ENCODE measurements at places on chromosomes 6 and 20.

- no peak for DNase-seq
Measured at GRCh38 chr6:683742-684440, 9.0 kb downstream of the EXOC2 start.

DNA sequence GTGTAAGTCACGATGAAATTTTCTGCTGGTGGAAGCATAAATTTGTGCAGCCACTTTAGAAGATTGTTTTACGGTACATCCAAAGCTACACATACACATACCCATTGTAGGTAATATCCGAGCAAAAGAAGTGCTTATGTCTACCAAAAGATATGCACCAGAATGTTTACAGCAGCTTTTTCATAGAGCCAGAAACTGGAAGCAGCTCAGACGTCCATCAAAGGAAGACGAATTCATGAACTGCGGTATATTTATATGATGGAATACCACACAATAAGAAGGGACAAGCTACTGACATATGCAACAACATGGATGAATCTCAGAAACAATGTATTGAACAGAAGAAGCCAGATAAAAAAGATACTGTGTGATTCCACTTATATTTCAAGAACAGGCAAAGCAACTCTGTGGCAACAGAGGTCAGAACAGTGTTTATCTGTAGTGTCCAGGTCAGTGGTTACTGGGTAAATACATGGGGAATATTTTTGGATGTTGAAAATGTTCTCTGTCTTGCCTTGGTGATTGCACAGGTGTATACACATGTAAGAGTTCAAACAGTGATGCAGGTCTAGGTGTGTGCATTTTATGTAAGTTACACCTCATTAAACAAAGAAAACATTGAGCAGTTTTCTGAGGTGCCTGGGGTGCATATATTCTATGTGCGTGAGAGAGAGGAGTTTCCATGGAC is 51.9 kb upstream of the EXOC2 start:
- DNase-seq: no peak

DNA sequence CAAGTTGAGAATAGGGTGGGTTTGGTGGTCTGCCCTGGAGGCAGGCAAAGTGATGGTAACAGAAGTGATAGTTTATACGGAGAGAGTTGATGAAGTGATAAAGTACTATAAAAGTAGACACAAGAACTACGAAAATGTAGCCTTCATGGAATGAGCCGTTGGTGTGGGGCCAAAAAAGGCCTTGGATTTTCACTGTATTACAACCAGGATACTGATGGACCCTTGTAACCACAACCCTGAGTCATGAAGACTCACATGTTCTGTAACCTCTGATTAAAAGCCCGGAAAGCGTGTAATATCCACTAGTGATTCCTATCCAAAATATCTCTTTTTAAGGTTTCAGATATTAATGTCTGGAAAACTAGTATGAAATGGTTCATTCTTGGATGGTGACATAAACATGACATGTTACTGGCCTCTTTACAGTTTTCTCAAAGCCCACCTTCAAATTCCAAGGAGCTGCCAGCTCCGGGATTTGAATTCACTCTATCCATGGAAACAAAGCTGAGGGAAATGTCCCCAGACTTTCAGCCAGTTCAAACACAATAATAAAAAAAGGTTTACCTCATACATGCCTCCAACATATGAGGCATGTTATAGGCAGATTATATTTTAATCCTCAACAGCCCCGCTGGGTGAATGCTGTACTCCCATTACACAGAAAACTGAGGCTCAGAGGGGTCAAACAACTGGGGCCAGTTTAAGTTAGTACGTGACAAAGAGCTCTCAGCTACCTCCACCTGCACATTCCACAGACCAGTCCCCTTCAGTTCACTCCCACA is 55.4 kb downstream of the MRPL14 start:
- DNase-seq: no peak

- DNase-seq: no peak
Measured at GRCh38 chr6:70241031-70241430, 61.9 kb downstream of the COL9A1 start.

DNA sequence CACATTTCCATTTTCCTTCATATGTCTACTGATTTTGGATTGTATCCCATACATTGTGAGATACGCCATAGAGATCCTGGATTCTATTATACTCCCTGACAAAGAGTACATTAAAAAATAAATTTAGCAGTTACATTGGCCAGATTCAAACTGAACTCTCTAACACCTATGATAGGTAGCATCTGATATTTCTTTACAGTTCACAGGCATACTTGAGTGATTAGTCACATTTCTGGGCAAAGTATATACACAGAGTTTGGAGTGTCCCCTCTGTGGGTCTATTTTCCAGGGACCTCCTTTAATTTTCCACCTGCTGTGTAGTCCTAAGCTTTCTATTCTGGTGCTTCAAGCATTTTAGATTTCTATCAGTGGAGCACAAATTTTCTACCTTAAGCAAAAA is 96.4 kb downstream of the TBC1D32 start:
- no peak for DNase-seq

DNA sequence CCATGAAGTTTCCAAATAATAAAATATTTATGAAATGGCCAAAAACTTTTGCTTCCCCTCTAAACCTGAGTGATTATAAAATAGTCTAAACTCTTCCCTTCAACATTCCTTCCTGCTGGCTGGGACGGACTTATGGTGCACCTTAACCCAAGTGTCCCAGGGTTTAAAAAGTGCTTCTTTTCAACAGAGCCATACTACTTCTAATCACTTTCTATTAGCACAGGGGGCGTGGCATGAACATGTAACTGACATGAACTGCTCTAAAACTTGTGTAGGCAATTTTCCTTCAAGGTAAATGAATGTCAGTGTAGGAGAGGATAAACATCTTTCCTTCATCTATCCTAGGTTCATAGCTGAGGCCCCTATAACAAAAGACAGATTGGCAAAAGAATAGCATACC is 163.6 kb upstream of the RIMS1 start:
- DNase-seq: no peak

- no peak for DNase-seq
Measured at GRCh38 chr20:6576726-6577125, 190.8 kb upstream of the BMP2 start.

- peak; percentile 24 for DNase-seq
Measured at GRCh38 chr6:132354517-132355167, 46.6 kb downstream of the MOXD1 start.

GRCh38 chr6:111361648-111362047 is 121.4 kb downstream of the REV3L start:
- no peak for DNase-seq

GRCh38 chr6:92826633-92827032 is 592.7 kb downstream of the EPHA7 start:
- no peak for DNase-seq

GRCh38 chr6:111714416-111715270 is 109.0 kb upstream of the TRAF3IP2 start:
- DNase-seq: no peak

DNA sequence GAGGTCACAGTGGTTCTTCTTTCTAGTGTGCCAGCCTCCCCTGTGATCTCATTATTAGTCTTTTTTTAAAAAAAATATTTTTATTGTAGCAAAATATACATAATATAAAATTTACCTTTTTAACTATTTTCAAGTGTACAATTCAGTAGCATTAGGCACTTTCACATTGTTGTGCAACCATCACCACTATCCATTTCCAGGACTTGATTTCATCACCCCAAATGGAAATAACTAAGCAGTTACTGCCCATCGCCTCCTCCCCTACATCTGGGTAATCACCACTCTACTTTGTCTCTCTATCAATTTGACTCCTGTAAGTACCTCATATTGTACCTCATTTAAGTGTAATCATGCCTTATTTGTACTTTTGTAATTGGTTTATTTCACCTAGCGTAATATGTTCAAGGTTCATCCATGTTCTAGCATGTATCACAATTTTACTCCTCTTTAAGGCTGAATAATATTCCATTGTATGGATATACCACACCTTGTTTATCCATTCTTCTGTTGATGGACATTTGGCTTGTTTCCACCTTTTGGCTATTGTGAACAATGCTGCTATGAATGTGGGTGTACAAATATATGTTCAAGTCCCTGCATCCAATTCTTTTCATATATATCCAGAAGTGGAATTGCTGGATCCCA is 68.6 kb upstream of the FYN start:
- DNase-seq: no peak

- DNase-seq: no peak
Measured at GRCh38 chr6:92521553-92521952, 897.8 kb downstream of the EPHA7 start.

GRCh38 chr6:169075211-169075914 is 178.3 kb downstream of the THBS2 start:
- DNase-seq: no peak

GRCh38 chr6:38337819-38338465 is 301.8 kb downstream of the BTBD9 start:
- DNase-seq: no peak

DNA sequence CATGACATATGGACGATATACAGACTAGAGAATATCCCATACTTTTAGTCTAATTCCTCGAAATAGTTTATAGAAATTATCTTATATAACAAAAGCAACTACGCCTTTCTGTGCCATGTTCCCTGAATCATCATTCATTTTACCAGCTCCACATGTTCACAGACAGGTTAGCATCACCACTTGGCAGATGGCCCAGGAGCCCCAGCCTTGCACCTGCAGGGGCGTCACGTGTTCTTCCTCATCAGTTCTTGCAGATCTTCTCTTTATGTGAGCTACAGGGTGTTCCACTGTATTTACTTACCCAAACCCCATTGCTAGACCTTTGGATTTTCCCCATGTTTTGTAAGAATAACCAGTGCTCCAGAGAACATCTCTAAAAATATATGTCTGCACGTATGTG is 12.6 kb upstream of the BNIP5 start:
- DNase-seq: no peak

GRCh38 chr6:4973982-4974745 is 29.7 kb downstream of the RPP40 start:
- DNase-seq: no peak

GRCh38 chr6:9564021-9564420 is 850.9 kb downstream of the TFAP2A start:
- DNase-seq: no peak

DNA sequence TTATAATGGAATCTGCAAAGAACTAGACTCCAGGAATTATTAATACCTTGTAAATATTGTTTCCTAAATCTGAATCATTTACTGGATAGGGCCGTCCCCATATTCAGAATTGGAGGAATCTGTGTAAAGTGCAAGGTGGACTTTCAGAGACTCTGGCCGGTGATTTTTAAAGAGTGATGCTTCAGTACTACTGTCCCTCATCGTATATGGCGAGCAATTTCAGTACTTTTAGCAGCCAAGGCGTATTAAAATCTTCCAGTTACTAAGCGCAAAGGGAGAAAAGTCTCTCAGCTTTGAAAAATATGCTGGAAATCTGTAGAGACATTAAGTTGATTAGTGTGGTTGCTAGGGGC is 483 bp downstream of the SMIM26 start:
- DNase-seq: no peak

GRCh38 chr20:9236458-9236857 is 167.6 kb downstream of the PLCB4 start:
- DNase-seq: no peak

- peak; percentile 80 for DNase-seq
Measured at GRCh38 chr20:51404297-51405060, 138.0 kb downstream of the NFATC2 start.

GRCh38 chr20:25863536-25864325 is 167.1 kb upstream of the ZNF337 start:
- no peak for DNase-seq

DNA sequence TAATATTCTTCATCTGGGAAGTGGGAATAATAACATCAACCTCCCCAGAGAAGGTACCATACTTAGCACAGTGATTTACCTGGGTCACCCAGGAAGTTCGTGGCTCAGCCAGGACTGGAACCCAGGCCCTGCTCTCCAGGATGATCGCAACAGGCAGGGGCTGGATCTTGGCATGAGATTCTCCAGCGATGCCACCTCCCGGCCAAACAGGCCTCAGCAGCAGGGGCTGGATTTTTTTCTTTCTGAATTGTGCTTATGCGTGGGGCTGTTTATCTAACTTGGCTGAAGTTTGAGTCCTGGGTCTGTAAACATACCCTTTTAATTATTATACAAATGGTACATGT is 129.5 kb upstream of the PTPN1 start:
- DNase-seq: no peak

- no peak for DNase-seq
Measured at GRCh38 chr6:111890988-111891387, 17.7 kb upstream of the FYN start.

DNA sequence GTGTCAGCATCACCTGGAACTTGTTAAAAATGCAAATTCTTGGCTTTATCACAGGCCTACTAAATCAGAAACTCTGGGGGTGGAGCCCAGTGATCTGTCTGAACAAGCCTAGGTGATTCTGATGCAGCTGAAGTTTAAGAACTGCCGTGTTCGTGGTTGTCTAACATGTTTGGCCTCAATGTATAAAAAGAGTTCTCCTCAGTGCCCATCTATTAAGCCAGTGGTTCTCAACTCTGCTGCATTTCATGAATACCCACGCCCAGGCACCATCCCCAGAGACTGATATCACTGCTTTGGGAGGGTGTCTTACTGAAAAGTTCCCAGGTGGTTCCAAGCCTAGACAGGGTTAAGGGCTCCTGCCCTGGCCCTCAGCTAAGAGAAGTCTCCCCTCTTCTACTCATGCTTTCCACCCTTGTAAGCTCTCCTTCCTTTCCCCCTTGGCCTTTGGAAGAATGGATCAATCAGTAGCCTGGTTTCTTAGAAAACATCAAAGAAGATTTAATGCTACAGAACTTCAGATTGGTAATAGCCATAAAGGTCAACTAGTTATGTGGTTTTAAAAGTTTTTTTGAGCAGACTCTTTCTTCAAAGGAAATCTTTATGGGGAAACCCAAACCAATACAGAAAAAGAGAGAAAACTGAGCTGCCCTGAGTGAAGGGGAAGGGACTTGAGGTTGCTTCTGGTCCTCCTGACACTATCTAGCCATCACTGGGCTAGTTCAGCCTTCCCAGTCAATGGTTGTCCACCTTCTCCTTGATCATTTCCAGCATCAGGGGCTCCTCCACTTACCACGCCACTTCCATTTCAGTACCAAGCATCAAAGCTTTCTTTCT is 38.9 kb upstream of the TNFAIP3 start:
- peak; percentile 50 for DNase-seq

GRCh38 chr6:104702126-104702841 is 157.4 kb downstream of the HACE1 start:
- DNase-seq: no peak

DNA sequence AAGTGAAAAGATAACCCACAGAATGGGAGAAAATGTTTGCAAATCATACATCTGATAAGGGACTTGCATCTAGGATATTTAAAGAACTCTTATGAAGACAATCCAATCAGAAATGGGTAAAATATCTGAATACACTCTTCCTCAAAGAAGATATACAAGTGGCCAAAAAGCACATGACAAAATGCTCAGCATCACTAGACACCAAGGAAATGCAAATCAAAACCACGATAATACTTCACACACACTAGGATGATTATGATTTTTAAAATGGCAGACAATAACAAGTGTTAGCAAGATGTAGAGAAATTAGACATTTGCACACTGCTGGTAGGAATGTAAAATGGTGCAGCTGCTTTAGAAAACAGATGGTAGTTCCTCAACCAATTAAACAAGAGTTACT is 34.8 kb upstream of the SIRT5 start:
- no peak for DNase-seq

DNA sequence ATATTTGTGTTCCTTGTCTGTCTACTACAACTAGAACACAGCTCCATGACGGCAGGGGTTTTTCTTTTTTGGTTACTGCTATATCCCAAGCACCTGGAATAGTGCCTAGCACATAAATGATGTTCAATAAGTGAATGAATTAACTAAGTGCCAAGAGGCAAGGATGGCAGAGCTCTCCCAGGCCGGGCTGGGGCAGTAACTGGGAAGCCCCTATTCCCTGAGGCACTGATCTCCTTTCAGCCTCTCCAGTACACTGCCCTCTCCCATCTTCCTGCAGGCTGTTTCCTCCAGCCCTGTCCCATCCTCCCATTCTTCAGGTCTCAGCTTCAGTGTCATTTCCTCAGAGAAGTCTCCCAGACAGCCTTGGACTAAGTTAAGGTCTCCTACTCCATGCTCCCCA is 29.0 kb upstream of the SPDEF start:
- no peak for DNase-seq

Measured in stimulated activated CD4-positive, alpha-beta T cell treated with anti-CD3 and anti-CD28 coated beads, TNF-alpha, amount 100 ng/mL, for 24 hours (primary cell).